ENCODE measurements at places on chromosomes 7 and 10.

DNA sequence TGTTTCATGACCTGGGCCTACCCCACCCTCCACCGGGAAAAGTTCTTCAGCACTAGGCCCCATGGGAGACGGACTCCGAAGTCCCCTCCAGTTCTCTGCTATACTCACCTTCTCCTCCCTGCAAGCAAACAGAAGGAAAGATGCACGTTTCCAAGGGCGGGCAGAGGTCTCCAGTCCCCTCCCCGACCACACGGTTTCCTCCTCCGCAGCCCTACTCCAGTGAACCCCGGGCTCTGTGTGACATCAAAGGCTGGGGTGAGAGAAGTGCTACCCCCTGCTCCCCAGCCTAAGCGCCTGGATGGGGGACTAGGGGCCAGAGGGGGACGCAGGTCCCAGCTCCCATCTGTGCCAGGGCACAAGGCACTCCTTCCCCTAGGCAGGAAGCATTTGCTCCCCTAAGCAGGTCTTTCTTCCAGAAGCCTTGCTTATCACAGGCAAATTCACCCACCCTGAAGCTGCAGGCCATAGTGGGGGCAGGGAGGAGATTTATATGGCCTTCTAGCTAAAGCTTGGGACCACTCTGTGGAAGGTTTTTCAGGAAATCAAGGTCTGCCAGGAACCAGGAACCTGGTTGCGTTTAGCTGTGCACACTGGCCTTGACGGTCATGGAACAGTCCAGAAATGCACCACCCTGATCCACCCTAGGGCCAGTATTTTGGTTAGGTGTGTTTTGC lies 52.8 kb downstream of the ASB13 start:
- DNase-seq = no peak

GRCh38 chr7:111765751-111766643 lies 203.7 kb upstream of the IMMP2L start:
- DNase-seq = no peak

- no peak for DNase-seq
Measured at GRCh38 chr7:132565885-132566284, 10.4 kb downstream of the PLXNA4 start.

DNA sequence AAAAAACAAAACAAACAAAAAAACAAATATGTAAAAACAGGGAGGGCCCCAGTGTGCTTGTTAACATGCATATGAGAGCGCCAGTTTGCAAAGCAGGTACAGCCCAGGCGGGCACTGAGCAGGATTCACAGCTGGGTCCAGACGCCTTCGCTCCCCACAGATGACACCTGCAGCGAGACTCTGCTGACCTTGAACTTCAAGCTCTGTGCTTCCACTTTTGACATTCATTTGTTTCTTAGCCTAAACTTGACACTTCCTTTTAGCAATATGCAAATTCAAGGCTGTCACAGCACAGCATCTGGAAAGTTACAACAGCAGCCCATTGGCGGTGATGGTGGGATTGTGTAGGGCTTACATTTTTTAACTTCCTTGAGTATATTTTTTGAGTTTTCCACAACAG lies 88.8 kb upstream of the TNS3 start:
- no peak for DNase-seq

GRCh38 chr7:136134503-136134902 lies 157.3 kb upstream of the MTPN start:
- DNase-seq = no peak

- no peak for DNase-seq
Measured at GRCh38 chr7:44172352-44172751, 16.9 kb downstream of the GCK start.

DNA sequence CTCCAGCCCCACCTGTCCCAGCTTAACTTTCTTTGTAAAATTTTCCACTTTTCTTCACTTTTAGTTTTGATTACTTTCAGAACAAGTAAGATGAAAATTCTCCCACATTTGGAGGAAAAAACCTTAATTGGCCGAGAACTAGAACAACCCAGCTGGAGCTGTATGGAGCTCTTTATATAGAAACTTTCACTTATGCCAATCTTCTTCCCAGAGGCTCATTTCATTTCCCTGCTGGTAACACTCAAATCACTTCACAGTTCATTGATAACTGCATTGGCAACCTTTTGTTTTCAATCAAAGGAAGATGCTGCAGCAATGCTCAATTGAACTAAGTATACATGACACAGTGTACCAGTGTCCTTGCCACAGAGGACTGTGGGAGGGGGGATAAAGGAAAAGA lies 176.2 kb upstream of the NOBOX start:
- no peak for DNase-seq

All from AG09309 (cell line).